ENCODE measurements at places on chromosomes 3 and 15.

DNA sequence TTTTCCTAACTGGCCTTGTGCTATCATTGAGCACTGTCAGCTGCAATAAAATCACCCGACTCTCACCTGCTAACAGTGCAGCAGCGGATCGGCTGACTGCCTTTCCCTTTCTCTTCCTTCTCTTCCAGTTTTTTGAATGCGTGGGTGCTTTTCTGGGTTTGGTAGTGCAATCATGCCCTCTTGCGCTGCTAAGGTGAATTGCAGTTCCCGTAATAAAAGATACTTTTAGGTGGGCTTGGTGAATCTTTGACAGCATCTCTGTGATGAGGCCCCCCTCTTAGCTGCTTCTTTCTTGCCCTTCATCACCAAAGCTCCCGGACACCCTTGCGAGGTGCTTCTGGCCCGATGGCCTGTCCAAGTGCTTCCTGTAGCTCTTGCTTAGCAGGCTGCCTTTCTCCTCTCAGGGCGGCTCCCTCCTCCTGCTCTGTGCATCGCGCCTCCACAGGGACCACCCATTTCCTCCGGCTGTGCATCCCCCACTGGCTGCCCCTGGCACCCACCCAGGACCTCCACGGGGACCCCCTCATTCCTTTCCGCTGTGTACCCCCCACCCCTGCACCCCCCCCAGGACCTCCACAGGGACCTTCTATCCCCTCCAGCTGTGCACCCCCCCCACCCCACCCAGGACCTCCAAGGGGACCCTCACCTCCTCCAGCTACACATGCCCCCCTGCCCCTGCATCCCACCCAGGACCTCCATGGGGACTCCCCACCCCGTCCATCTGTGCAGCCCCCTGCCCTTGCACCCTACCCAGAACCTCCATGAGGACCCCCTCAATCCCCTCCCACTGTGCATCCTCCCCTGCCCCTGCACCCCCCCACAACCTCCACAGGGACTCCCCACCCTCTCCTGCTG is 50.8 kb upstream of the RPL32 start:
- no peaks in the 10 kb centered on the region for H3K36me3 ChIP-seq
- peaks cover 26% of the 10 kb centered on the region for H3K4me1 ChIP-seq
- peak overlapping the region; percentile 68 for H3K4me3 ChIP-seq
- no peak for DNase-seq

DNA sequence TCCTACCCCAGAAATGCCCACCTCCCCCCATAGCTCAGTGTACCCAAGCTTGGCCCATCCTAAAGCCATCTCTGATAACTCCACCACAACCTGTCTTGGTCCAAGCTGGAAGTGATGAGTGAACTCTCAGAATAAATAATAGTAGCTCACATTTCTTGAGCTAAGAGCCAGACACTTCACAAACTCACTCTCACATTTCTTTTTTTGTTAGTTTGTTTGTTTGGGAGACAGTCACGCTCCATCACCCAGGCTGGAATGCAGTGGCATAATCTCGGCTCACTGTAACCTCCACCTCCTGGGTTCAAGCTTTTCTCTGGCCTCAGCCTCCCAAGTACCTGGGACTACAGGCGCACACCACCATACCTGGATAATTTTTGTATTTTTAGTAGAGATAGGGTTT is 46.2 kb downstream of the LIPC start:
- no peaks in the 10 kb centered on the region for H3K36me3 ChIP-seq
- DNase-seq, result no peak
- no peak overlapping the region for H3K4me3 ChIP-seq

DNA sequence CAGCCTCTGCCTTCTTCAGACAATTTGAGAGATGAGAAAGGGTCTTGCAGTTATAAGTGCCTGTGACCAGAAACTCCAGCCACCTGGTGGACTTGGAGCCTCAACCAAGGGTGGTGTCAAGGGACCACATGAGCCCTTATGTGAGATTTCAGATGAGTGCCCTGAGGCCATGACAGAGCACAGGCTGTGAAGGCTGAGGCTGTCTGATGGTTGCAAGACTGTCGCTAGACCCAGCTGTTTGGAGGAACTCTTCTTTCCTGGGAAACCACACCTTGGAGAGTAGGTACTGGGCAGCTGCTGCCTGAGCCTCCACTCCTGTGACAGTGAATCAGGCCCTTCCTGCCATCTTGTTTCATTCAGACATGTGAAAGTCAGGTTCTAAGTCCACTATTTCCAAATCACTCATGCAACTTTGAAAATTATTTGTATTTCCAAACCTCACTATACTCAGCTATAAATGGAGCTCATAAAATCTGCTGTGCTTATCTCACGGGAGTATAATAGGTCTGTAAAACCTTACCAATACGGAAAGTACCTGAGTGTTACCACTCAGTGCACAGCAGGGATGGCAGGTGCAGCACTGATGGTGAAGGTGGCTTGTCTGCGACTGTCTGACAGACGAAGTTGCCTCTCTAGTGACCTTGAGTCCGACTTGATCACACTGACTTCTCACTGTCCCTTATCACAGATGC is 99.4 kb downstream of the RPL39L start:
- no peak for DNase-seq
- peaks cover 41% of the 10 kb centered on the region for H3K4me1 ChIP-seq
- no peaks in the 10 kb centered on the region for H3K27me3 ChIP-seq

DNA sequence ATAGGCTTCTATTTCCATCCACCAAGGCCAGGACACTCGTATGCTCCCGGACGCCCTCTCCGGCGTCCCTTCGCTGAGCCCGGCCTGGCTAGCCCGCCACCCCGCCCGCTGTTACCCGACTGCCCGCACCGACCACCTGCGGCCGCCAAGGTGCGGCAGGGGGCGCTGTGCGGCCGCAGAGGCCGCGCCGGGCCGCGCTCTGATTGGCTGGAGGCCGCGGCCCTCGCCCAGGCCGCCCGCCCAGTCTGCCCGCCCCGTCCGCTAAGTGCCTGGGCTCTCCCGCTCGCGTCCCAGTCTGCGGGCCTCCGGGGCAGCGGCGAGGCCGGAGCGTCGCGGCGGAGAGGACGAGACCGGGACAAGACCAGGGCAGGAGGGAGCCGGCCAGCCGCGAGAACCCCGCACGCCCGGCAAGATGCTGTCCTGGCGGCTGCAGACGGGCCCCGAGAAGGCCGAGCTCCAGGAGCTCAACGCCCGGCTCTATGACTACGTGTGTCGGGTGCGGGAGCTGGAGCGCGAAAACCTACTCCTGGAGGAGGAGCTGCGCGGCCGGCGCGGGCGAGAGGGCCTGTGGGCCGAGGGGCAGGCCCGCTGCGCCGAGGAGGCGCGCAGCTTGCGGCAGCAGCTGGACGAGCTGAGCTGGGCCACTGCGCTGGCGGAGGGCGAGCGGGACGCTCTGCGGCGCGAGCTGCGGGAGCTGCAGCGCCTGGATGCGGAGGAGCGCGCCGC is at the start of gene SYNM:
Gene SYNM, plus strand, starts transcription at position 293 of the 726 bp plus-strand sequence. Its CDS starts 120 bp downstream, at position 413.
- no peak for DNase-seq
- no peak within 1 kb of the TSS for H3K27ac ChIP-seq
- H3K27me3 ChIP-seq, result peaks cover 57% of the 10 kb centered on the region

- peaks cover 9% of the 10 kb centered on the region for H3K4me1 ChIP-seq
- H3K36me3 ChIP-seq, result peaks cover 8% of the 10 kb centered on the region
- H3K27ac ChIP-seq, result peak overlapping the region; percentile 21
- H3K4me3 ChIP-seq, result no peak overlapping the region
- no peak for DNase-seq
Observed at GRCh38 chr3:67461667-67462142, 192.7 kb downstream of the SUCLG2 start.

DNA sequence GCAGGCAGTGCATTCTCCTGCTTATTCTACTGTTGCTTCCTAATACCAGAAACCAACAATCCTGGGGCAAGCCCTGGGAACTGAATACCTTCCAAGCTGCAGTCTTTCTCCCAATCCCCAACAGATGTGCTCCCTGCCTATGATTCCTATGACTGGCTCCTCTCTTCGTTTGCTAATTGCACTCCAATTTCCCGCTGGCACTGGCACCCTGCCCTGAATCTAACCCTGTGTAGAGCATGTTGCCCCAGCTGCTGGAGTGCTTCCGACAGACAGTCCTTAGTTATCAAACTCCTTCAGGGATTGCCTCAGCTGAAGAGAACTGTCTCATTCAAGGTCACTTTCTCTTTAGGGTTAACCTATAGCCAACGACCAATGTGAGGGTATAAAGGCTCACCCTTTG is 214.1 kb downstream of the NECTIN3 start:
- no peak overlapping the region for H3K4me3 ChIP-seq
- H3K4me1 ChIP-seq, result peaks cover 2% of the 10 kb centered on the region
- DNase-seq, result no peak
- H3K27ac ChIP-seq, result no peak overlapping the region
- H3K27me3 ChIP-seq, result peaks cover 8% of the 10 kb centered on the region

DNA sequence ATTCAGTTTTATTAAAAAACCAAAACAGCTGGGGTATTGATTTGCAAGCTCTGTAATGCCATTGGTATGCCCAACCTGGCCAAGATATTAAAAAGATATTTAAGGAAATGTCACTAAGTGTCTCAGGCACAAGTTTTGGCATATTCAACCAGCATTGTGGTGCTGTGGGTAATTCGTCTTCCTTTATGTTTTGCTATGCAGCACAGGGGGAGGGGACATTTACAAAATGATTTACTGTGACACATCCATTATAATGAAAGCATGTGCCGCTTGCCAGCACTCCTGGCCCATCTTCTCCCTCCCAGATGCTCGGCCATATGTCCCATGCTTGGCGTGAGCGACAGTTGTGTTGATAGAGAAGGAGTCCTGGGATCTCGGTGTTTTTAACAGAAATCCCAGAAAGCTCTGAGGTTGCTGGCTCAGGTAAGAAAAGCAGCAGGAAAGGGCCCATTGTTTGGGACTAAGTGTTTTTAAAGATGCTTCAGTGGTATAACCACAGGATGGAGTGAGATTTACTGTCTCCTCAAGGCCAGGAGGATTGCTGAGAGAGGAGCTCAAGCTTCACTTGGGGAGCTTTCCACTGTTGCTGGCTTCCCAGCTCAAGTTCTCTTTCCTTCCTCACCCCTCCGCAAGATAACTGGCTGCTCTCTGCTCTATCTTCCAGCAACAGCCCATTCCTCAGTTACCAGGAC is 158.2 kb upstream of the TSC22D2 start:
- H3K27me3 ChIP-seq, result peaks cover 60% of the 10 kb centered on the region
- no peak overlapping the region for H3K4me3 ChIP-seq
- no peak overlapping the region for H3K27ac ChIP-seq
- no peak for DNase-seq

GRCh38 chr15:82894971-82895520 is 57.5 kb downstream of the HOMER2 start:
- peaks cover 21% of the 10 kb centered on the region for H3K27me3 ChIP-seq
- H3K36me3 ChIP-seq, result no peaks in the 10 kb centered on the region
- H3K4me3 ChIP-seq, result no peak overlapping the region
- H3K27ac ChIP-seq, result no peak overlapping the region

DNA sequence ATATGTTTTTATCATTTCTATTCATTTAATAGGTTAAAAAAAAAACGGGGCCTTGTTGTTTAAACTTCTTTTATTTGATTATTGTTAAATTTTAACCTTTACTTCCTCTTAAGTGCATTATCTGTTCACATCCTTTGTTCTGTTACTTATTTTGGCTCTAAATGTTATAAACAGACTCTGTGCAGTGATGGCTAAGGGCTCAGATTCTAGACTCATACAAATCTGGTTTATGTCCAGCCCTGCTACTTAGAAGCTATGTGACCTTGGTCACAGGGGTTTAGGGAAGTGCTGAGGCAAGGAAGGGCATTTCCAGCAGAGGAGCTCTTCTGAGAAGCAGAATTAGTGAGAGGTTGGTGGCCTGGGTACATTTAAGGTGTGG is 55.3 kb upstream of the VILL start:
- H3K36me3 ChIP-seq, result peaks cover 2% of the 10 kb centered on the region
- peaks cover 18% of the 10 kb centered on the region for H3K27me3 ChIP-seq
- no peak for DNase-seq
- no peak overlapping the region for H3K27ac ChIP-seq
- no peaks in the 10 kb centered on the region for H3K4me1 ChIP-seq

DNA sequence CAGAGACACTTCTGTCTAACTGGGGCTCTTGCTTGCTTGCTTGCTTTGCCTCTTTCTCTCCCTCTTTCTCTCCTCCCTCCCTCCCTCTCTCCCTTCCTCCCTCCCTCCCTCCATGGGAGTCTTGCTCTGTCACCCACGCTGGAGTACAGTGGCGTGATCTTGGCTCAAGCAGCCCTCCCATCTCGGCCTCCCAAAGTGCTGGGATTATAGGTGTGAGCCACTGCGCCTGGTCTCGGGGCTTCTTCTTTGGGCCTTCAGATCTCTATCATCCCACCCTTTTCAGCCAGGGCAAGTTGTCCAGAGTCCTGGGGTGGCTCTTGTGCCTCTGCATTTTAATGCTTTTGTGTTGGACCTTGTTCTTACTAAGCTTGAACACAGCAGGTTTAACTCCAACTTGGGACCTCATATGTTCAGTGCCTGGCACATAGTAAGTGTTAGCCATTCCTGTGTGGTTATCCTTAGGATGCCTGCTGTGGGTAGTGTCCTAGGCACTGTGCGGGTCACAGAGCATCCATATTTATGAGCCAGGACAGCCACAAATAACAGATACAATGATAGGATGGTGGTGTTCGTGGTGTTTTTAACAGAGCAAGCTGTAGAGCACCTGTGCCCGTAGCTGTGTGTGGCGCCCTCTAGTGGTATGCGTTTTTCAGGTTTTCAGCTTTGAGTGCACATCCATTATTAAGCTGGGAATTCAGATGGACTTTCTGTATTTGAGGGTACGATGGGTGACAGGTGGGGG is 75.1 kb downstream of the CCK start:
- peaks cover 11% of the 10 kb centered on the region for H3K4me1 ChIP-seq
- H3K4me3 ChIP-seq, result no peak overlapping the region
- peak; percentile 59 for DNase-seq
- peak overlapping the region; percentile 45 for H3K27ac ChIP-seq
- H3K36me3 ChIP-seq, result peaks cover 5% of the 10 kb centered on the region
- H3K27me3 ChIP-seq, result no peaks in the 10 kb centered on the region

DNA sequence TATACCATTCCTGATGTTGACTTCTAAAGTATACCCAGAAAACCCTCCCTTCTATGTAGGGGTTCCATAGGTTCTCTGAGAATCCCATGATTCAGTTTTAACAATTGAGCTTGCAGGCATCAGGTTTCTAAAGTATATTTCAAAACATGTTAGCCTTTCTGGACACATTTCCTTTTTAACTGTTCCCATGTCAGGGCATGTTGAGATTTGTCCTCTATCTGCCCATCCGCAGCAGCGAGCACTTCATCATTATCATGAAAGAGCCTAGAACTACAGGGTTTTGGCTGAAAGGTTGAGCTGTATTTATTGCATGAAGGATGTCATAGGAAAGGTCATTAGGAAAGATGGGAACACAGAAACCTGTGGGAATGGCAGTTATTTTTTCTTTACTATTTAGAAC is 201.1 kb upstream of the BHLHE40 start:
- H3K36me3 ChIP-seq, result peaks cover 7% of the 10 kb centered on the region
- H3K27me3 ChIP-seq, result no peaks in the 10 kb centered on the region

DNA sequence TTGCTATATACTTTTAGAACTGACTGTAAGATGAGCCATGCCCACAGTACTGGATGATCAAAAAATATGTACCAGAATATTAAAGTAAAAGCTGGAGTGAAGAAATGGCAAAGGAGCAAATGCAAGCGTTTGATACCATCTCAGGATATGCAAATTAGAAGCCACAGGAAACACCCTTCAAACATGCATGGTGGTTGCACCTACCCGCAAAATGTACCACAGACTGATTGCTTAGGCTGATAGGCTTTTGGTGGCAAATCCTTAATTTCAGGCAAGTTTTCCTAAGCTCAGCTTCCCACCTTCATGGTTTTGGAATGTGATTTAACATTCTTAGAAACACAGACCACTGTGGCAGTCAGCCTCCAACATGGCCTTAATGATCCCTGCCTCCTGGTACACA is 149.0 kb downstream of the PDZRN3 start:
- no peaks in the 10 kb centered on the region for H3K36me3 ChIP-seq
- DNase-seq, result no peak
- H3K4me1 ChIP-seq, result no peaks in the 10 kb centered on the region
- H3K27me3 ChIP-seq, result peaks cover 5% of the 10 kb centered on the region
- H3K4me3 ChIP-seq, result no peak overlapping the region
